ENCODE measurements at places on chromosomes 16 and 17.

GRCh38 chr16:82657239-82657638 lies 30.5 kb downstream of the CDH13 start:
- peak; percentile 68 for DNase-seq

DNA sequence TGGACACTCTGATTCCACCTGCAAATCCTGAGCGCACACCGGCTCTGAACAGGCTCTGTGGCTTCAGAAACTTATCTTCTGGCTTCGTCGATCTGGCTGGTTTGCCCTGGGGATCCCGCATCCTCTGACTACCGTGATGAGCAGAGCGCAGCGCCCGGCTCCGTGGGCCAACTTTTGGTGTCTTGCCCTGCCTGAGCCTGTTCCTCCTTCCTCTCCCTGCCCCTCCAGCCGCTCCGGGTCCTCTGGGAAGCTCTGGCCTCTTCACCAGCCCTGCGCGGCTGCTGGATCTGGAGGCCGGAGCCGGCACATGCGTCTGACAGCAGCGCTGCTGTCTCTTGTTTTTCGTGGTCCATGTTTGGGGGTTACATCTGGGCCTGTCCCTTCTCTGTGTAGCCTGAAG lies 65.6 kb downstream of the JPH3 start:
- DNase-seq = no peak

GRCh38 chr17:82301916-82302567 lies 15.4 kb downstream of the CD7 start:
- DNase-seq = no peak

- DNase-seq = no peak
Observed at GRCh38 chr17:32854832-32855389, 22.0 kb downstream of the MYO1D start.

DNA sequence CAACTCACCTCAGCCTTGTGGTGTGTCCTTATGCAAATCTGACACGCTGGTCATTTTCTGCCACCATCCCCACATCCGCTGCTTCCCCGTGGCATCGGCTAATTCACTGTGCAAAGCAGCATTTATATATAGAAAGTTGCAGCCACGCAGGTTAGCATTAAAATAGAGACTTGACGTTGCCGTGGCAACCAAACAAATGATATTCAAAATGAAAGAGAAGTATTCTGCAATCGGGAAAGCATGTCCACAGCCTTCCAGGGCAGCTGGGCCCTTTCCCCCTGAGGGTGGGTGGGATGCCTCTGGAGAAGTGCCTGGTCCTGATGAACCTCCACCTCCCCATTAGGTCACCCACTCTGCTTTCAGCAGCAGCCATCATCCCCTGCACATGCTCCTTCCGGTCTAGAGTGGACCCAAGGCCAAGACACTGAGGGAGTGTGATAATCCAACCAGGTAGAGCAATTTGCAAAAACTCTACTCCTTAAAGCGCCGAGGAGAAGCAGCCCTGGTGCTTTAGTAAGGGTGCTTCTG lies 138.7 kb downstream of the GAS7 start:
- peak; percentile 24 for DNase-seq

DNA sequence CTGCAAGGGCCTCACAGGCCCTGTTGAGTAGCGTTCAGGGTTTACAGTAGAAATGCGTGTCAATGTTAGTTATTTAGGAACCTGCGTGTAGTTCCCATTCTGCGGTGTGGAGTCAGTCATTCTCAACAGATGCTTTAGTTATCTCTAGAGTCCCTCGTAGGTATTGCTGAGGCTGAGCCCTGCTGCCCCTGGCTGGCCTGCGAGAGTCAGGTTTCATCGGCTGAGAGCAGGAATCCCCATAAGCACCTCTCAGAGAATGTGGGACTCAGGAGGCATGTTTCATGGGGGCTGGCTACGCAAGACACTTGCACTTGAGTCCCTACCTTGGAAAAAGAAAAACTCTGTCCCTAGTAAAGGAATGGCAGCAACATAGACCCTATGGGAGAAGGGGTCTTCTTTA lies 347.5 kb upstream of the ASIC2 start:
- no peak for DNase-seq

GRCh38 chr17:33335491-33336173 lies 42.5 kb upstream of the ASIC2 start:
- no peak for DNase-seq

DNA sequence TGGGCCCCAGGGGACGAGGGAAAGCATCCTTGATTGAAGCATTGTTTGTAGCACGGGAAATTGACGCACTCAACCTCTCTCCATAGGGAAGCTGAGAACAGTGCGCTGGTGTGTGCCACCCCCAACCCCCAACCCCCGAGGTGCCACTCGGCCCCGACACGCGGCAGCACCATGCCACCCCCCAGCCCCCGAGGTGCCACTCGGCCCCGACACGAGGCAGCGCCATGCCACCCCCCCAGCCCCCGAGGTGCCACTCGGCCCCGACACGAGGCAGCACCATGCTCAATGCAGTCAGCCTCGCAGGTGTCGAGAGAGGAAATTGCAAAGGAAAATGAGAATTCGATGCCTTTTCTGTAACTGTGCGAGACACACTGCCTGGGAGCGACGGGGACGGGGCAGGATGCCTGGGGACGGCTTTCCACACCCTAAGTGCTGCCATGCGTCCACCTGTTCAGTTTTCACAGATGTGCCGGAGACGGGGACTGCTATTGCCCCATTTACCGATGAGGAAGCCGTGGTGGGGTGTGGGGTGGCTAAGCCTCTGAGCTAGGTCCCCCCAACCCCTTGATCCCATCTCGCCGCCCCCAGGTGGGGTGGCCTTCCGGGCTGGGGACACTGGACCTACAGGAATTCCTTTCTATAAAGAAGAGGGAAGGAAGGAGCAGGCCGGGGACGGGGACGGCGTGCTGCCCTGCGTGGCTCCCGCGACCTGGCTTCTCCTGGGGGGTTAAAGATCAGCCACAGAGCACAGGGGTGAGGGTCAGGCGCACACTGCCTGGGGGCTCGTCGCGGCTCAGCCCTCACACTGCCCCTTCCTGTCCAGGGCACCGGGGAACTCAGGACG lies 9.8 kb downstream of the CBFA2T3 start:
- DNase-seq = no peak

DNA sequence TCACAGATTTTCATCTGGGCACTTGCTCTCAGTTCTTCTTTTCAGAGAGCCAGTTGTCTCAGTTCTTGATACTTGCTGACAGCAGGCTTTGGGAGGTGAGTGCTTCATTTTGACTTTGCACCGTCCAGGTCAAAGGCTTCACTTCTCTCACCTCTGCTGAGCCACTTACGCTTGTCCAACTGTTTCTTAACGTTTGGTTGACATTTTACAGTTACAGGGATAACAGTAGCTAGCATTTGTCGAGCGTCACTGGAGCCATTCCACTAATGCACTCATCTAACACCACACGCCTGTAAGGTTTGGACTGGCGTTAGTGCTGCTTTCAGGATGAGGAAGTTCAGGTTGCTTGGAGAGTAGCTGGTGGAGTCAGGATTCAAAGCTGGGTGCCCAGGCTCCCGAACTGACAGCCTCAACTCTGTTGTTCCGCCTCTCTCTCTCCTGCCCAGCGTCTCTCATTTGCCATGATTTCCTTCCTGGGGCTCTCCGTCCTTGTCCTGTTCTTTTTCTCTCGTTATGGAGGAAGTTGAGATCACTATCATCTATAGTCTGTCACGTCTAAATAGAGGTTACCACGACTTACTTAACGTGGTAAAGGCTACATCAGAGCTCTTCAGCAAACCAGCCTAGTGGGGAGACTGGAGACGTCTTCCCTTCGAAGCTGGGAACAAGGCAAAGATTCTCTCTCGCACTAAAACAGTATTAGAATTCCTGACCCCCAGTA lies 220.8 kb downstream of the RPTOR start:
- DNase-seq = no peak

GRCh38 chr17:16933317-16934132 lies 38.4 kb downstream of the TNFRSF13B start:
- DNase-seq = no peak

GRCh38 chr16:56732366-56732765 lies 2.4 kb downstream of the NUP93 start:
- DNase-seq = no peak

- no peak for DNase-seq
Observed at GRCh38 chr16:2949705-2950352, 14.2 kb upstream of the KREMEN2 start.

DNA sequence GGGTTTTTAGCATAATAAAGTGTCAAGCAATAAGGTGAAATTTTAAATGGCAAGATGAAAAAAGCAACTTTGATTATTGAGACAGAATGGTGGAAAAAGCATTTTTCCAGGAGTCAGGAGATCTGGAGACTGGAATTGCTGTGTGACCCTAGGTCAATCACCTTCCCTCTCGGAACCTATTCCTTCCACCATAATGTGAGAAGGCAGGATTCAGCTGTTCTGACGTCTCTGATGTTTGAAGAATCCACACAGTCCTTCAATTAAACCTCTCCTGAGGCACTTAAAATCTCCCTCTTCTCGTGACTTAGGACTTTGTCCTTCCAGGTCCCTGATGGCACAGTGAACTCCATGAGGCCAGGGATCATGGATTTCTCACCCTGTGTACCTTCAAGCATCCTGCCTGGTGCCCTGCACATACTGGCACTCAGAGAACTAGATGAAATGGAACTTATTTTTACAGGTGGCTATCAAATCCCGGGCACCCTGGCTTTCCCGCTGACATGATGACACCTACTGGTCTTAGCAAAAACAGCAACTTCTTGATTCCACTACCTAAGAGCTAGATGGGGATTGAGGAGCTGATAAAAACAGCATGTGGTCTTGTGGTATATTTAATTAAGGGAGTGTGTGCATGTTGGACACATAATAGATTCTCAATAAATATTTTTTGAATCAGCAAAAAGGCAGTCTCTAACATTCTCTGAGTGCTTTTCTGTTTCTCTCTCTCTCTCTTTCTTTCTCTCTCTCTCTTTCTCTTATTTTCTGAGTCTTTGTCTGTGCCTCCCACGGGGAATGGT lies 2.3 kb upstream of the CCDC182 start:
- DNase-seq = peak; percentile 75

DNA sequence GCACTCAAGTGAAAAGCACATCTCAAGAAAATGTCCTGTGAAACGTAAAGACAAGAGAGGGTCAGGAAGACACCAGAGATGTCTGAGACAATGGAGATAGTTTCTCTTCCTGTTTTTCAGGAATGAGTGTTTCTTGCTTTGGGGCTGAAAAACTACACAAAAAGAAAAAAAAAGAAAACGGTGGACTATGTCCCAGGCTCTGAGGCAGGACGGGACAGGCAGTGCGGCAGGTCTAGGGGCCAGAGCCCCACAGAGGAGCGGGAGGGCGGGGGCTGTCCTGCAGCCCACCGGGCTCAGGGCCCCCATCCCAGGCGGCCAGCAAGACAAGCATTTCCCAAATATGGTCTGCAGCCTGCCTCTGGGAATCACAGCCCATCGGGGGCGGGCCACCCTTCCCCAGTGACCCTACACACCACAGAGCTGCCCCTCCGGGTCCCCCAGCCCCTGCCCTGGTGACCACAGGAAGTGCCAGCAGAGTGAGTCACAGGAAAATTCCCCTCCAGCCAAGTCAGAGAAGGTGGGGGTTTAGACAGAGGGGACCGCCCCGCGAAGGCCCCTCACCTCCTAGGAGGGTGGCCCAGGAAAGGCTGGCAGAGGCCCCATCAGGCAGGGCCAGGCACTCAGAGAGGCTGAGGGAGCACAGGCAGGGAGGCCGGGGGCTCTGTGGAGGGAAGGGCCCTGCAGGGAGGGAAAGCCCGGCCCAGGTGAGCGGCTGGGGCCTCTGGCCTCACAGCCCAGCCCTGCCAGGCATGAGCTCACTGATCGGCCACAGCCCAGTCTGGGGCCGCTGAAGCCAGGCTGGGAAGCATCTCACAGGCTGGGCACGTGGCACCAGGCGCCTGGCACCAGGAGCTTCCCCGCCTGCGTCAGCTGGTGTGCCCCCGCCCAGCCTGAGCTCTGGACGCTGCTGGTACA lies 6.3 kb downstream of the BCAR1 start:
- DNase-seq = peak; percentile 93

DNA sequence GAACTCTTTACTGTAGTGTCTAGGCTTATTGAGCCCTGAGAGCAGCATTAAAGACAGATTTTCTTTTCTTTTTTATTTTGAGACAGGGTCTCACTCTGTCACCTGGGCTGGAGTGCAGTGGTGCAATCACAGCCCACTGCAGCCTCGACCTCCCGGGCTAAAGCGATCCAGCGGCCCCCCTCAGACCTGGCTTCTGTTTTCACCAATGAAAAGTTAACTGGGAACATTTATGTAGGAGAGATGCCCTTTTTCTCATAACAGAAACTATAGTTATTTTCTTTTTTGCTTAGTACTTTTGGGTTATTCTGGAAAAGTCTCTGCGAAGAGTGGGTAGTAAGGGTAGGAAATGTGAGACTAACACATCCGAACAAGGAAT lies 1.5 kb downstream of the MAP1LC3B start:
- no peak for DNase-seq

DNA sequence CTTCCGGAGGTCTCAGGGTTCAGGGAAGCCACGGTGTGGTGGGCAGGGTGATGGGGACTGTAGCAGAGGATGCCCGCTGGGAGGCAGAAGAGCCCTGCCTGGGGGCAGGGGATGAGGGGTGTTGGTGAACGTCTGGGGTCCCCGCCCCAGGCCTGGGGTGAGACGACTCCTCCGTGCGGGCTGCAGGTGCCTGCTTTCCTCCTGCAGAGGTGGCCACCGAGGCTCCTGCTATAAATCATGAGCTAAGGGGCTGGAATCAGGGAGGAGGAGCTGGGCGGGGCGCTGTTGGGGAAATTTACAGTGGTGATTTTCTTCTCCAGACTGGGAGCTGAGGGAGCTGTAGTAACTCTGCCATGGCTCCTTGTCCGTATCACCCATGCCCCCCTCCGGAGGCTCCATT lies 167.0 kb downstream of the MRM1 start:
- DNase-seq = no peak

DNA sequence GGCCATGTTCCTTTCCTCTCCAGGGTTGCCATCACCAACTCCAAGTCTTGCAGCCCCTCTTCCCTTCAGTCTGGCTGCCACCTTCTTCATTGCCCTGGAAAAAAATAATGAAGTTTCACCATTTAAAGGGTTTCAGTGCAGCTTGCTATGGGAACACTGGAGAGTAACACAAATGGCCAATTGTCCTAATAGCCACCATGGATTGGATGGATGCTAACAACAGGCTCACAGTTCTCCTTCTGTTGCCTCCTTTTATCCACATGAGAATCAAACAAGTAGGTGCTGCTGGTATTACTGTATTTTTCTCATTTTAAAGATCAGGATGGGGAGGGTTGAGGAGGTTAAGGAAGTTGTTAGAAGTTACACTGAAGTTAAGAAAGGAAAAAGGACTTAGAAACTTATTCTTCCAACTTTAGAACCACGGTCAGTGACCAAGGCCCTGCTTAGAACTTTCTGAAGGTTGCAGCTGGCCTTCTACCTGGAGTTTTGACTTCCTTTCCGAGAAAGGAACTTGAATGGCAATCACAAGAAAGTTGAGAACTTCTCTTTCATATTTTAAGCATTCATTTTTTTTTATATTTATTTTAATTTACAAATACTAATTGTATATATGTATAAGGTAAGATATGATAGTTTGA lies 198.0 kb upstream of the MAF start:
- DNase-seq = no peak
